ENCODE measurements at places on chromosomes 2 and 18. TPM values are rescaled to one million over a fixed set of nuclear protein-coding genes. Genes with fewer than 3 reads are reported as not detected.

EPB41L5 gene
- total RNA-seq, result 8.5 TPM

OTOS gene
- total RNA-seq, result not detected

LHCGR gene
- not detected for total RNA-seq

ALKAL2 gene
- not detected for total RNA-seq

GKN2 gene
- total RNA-seq, result not detected

RSAD2 gene
- 1.5 TPM for total RNA-seq

CHRND gene
- total RNA-seq, result not detected

SCG2 gene
- total RNA-seq, result 0.44 TPM

PDIA6 gene
- 820 TPM for total RNA-seq

KIF1A gene
- not detected for total RNA-seq

SERPINB12 gene
- not detected for total RNA-seq

CPLX4 gene
- not detected for total RNA-seq

ESPNL gene
- 9.2 TPM for total RNA-seq

RUFY4 gene
- not detected for total RNA-seq

DLGAP1 gene
- 0.12 TPM for total RNA-seq

PRKAG3 gene
- total RNA-seq, result not detected

CRACDL gene
- total RNA-seq, result not detected

GAREM2 gene
- total RNA-seq, result 0.22 TPM

DCC gene
- 5.1 TPM for total RNA-seq

RAX gene
- total RNA-seq, result not detected

MORN2 gene
- 15.0 TPM for total RNA-seq

TLX2 gene
- total RNA-seq, result not detected

SCYGR4 gene
- total RNA-seq, result not detected

KCNE4 gene
- total RNA-seq, result 12.6 TPM

FTCDNL1 gene
- 4.1 TPM for total RNA-seq

SH2D6 gene
- total RNA-seq, result 1.4 TPM

ALK gene
- total RNA-seq, result under 0.01 TPM

LYG2 gene
- not detected for total RNA-seq

NAT8 gene
- total RNA-seq, result not detected

SETBP1 gene
- 2.2 TPM for total RNA-seq

STAT4 gene
- 0.55 TPM for total RNA-seq

LBH gene
- total RNA-seq, result 56.1 TPM

MOGAT1 gene
- total RNA-seq, result not detected

TMEM200C gene
- 0.12 TPM for total RNA-seq

HOXD1 gene
- not detected for total RNA-seq

LDLRAD4 gene
- total RNA-seq, result 0.22 TPM

DSEL gene
- total RNA-seq, result 69.8 TPM

SPP2 gene
- total RNA-seq, result not detected

THUMPD2 gene
- 8.6 TPM for total RNA-seq

CIB4 gene
- total RNA-seq, result not detected

TIGD1 gene
- 2.6 TPM for total RNA-seq

PHOSPHO2 gene
- 1.5 TPM for total RNA-seq

ZSWIM2 gene
- total RNA-seq, result 0.62 TPM

ANKRD29 gene
- 2.3 TPM for total RNA-seq

TUBA4B gene
- total RNA-seq, result 0.11 TPM

NGEF gene
- 1.2 TPM for total RNA-seq

AQP12B gene
- total RNA-seq, result not detected

RBM44 gene
- total RNA-seq, result 0.25 TPM

AGXT gene
- total RNA-seq, result under 0.01 TPM
